ENCODE measurements at places on chromosomes 1 and 21.

GRCh38 chr1:222918801-222919477 lies 104.1 kb downstream of the DISP1 start:
- no peak for DNase-seq

GRCh38 chr21:24658926-24659325 lies 948.4 kb downstream of the MRPL39 start:
- DNase-seq: no peak

DNA sequence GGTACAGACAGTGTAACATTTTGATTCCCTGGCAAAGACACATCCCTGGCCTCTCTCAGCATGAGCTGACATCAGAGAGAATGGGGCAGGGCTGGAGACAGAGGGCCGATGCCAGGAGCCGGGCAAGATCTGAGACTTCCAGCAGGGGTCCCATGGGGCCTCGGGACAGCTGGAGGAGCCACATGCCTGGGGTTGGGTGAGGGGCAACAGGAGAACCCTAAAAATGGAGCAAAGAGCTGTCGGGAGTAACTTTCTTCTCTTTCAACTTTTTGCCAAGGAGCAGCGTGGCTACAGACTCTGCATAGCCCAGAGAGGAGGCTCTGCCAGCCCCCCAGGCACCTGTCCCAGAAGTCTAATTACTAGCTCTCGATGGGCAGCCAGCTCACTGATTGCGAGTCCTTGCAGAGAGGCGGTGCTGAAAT lies 130.8 kb downstream of the LACTBL1 start:
- no peak for DNase-seq

GRCh38 chr1:95122151-95122697 lies 5.1 kb downstream of the TLCD4 start:
- no peak for DNase-seq

DNA sequence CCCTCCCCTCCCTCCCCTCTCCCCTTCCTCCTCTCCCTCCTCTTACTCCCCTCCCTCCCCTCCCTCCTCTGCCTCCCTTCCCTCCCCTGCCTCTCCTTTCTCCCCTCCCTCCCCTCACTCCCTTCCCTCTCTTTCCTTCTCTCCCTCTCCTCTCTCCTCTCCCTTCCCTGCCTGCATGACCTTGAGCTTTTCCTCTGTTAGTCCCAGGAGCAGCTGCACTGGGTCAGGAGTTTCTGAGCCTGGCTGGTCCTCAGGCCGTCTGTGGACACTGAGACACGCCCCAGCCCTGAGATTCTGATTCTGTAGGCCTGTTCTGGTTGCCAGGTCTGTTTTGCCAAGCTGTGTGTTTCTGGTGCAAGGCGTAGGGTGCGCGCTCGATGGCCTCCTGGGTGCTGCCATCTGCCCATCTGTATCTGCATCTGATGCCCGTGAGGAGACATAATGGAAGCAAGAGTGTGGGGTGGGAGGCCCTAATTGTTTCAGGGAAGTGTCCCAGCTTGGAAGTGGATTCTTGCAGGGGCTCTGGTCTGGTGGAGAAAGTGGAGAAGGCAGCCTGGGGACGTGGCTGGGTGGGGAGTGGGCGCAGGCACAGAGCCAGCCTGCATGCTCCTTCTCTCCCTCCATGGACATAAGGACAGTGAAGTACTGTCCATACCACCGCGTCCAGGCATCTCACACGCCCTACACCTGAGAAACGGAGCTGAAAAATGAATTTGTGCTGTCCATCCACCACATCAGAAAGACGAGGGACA lies 97.2 kb downstream of the WDR4 start:
- no peak for DNase-seq

- DNase-seq: no peak
Measured at GRCh38 chr1:154446292-154446691, 41.1 kb downstream of the IL6R start.

Data from GM12864 (cell line).